ENCODE measurements at places on chromosomes 1 and 21.
A peak's percentile ranks its signal among the peaks of the same experiment; 100 is the strongest.

DNA sequence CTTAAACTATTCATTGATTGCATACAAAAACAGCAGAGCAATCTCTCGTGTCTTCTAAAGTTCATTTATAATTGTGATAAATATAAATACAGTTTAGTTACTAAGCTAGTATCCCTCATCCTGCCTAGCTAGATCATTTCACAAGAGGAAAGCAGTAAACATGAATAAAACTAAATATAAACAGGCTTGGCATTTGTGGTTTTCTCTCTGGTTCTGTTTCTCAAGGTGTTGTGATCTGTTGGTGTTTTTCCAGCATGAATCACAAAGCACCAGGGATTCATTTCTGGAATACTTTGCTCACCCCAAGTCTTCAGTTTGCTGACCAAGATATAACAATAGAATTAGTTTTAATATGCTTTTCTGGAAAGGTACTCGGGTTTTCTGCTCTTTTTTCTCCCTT lies 32.7 kb upstream of the GLIS1 start:
- DNase-seq = no peak

- DNase-seq = no peak
These were observed 71.5 kb upstream of the RGS4 start for GRCh38 chr1:162997499-162998285.

GRCh38 chr1:180101411-180101810 lies 53.3 kb upstream of the QSOX1 start:
- DNase-seq = no peak

DNA sequence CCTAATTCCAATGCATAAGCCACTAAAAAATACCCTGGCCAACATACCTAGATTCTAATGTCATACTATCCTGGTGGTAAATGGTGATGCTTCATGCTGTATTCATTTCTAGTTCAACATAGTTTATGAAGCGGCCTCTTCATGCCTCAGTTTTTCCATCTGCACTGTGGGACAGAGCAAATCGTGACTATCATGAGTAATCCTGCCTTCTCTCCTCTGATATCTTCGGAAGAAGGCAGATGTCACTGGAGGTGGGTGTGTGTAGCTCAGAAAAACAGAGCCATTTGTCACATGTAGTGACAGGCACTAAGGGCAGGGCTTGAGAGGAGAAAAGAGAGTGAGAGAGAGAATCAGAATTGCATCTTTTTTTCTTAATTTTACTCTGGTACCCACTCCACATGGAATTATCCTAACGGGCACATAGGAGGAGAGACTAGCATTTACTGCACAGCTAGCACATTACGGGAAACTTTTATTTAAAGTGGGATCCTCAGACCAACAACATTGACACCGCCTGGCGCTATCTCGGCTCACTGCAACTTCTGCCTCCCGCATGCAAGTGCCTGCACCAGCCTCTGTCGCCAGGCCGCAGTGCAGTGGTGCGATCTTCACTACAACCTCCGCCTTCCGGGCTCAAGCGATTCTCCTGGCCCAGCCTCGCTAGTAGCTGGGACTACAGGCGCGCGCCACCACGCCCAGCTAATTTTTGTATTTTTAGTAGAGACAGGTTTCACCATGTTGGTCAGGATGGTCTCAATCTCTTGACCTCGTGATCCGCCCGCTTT lies 78.4 kb upstream of the KCNA3 start:
- no peak for DNase-seq

GRCh38 chr1:191699343-191699742 lies 458.9 kb upstream of the RGS18 start:
- no peak for DNase-seq

GRCh38 chr1:214569357-214570004 lies 18.1 kb upstream of the PTPN14 start:
- no peak for DNase-seq

DNA sequence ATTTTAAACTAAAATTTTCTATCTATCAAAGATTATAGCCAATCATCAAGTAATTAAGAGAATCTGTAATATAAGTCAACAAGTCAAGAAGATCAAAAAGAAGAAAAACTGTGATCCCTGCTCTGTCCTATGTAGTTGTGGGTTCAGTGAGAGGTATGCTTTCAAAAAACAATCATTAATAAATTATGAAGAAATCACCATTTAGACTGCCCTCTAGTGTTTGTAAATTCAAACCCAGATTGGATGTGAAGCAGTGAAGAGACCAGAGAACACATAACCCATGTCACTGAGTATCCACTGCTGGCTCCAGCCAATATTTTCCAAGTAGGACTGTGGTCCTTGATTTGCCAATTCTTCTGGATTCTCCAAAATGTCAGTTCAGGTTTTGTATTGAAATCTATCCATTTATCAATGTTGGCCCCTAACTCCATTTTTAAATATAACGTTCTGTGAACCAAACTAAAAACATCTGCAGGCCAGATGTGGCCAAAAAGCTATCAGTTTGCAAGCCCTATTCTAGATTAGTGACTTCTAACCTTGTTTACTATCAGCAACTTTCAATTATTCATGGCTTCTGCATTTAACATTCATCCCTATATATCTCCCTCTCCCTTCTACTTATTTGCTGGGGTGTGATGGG lies 467.5 kb upstream of the CXADR start:
- no peak for DNase-seq

- no peak for DNase-seq
These were observed 4.1 kb downstream of the GRHL3 start for GRCh38 chr1:24323281-24323680.

DNA sequence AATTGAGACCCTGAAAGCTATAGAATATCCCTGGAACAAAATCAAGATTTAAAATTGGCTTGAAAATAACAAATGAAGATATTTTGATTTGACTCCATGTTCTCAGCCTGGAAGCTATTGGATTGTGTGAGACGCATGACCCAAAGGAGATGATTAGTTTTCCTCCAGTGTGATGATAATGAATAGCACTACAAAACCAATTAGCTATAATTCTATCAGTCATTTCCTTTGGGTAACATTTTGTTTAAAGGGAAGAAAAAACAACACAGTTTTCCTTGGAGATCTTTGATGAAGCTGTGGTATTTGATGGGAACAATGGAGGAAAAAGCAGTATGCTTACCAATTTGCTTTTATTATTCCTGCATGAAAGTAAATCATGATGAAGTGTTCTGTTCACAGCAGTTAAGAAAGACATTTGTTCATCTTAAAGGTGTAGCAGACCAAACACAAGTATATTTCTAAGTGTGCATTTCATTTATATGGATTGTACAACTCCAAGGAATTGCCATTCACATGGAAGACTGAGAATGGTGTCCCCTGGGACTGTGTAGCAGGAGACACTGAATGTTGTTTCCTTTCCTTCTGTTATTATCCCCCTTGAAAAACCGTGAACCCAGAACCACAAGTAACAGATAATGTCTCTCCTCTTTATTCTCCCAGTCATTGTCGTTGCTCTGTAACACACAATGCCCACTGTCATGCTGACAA lies 111.4 kb downstream of the CACHD1 start:
- DNase-seq = no peak

GRCh38 chr1:942411-942821 lies 16.6 kb downstream of the NOC2L start:
- DNase-seq = no peak

DNA sequence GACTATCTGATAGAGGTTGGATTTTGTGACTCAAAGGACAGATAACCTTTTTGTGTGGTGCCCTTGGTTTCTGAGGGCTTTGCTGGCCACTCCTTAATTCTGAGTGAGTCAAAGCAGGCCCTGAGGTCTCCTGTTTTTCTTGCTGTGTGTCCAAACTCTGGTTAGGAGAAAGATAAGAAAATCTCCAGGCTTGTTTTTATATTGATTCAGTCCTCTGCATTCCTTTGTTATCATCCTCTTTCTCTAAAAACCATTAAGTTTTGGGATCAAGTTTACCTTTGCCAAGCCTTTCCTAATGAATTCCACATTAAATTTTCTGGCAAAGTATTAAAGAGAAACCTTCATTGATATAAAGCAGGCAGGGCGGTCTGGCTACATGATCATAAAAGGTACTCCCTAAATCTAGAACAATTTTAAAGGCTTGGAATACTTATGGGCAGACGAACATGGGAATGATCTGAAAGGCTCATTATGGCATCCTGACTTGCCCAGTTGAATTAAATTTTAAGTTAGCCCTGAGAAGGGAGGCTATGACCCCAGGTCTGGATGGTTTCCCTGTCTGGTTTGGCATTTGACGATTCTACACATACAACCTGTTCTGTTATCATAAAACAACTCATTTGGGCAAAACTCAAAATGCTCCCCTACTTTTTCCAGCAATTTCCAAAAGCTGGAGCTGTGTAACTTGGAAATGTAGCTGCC lies 20.8 kb downstream of the ZBTB8B start:
- DNase-seq = no peak

DNA sequence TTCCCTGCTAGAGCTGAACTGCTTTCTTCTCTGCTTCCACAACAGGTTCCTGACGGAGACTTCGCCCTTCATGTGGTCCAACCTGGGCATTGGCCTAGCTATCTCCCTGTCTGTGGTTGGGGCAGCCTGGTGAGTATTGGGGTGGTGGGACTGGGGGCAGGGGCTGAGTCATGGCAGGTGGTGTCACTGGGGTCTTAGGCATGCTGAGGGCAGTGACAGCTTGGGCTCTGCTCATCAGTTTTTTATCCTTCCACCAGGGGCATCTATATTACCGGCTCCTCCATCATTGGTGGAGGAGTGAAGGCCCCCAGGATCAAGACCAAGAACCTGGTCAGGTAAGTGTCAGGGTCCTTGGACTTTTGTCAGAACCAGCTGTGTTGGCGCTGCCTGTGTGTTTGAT lies 1.3 kb downstream of the ATP6V0B start:
- no peak for DNase-seq

DNA sequence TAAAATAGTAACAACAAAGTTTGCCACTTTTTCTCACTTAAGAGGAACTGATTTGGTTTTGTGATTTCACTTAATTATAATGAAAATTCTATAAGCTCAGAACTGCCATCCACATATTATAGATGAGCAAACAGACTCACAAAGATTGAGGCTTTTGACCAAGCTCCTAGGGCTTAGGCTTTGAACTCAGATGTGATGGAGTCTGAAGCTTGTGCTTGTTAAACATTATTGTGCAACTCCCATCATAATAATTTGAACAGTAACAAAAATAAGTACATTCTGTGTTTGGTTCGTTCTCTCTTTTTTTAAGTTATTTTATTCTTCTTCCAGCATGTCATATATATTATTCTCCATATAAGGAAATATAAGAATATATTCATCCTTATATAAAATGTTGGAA lies 403.4 kb downstream of the PTPRC start:
- DNase-seq = no peak

GRCh38 chr1:40709100-40709801 lies 17.7 kb downstream of the NFYC start:
- peak; percentile 73 for DNase-seq

GRCh38 chr1:113808450-113809195 lies 3.7 kb downstream of the RSBN1 start:
- DNase-seq = no peak

DNA sequence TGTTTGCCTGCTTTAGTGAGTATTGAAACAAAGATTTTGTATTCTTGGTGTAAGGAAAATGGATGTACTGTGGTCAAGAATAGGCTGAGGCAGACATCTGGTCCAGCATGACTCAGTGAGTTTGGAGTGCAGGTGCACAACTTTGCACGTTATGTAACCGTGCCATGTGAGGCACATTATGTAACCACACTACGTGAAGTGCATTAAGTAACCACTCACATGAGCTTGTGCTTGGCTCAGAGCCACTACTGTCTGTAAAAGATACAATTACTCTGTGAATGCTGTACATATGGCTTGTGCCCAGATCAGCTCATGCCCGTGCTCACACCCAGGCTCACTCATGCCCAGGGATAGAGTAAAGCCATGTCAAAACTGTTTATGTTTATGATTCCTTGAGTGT lies 216.8 kb downstream of the CTH start:
- no peak for DNase-seq

- peak; percentile 65 for DNase-seq
These were observed 102.0 kb upstream of the RUNX3 start for GRCh38 chr1:25031966-25032667.

- DNase-seq = no peak
These were observed 2.3 kb downstream of the KCNC4 start for GRCh38 chr1:110212169-110213142.

GRCh38 chr1:229430761-229431283 lies 3.1 kb downstream of the ACTA1 start:
- DNase-seq = no peak

DNA sequence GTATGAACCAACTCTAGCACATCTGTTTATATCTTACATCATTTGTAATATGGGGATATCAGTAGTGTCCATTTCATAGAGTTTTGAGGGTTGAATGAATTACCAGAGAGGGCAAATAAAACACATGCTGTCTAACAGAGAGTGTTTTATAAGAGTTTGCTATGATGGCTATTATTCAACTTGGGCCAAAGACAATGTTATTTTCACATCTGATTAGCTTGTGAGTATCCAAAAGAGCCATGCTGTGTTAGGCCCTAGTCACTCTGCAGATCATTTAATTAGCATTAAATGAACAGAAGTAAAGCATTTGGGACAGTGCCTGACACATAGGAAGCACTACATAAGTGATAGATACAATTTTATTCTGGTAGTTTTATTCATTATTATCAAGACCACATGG lies 4.2 kb upstream of the RNF11 start:
- no peak for DNase-seq

DNA sequence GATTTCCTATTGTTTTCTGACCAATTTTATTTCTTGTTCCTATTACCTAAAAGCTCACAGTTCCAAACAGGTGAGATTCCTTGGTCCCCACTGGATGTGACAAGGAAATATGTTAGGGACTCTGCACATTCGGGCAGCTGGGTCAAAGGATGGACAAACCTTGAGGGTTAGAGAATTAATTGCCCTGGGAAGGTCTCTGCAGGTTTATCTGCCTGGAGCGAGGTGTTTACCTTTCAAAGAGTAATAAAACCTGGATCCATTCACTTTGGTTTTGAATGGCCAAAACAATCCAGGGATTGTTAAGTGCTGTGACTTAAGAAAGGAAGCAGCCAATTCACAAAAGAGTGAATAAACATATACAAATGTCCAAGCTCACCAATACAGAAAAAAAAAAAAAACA lies 33.6 kb upstream of the RAB4A start:
- DNase-seq = no peak

- no peak for DNase-seq
These were observed 15.7 kb upstream of the HAX1 start for GRCh38 chr1:154256686-154257085.

- DNase-seq = no peak
These were observed 26.4 kb downstream of the COL16A1 start for GRCh38 chr1:31677401-31677800.

GRCh38 chr1:32055416-32055815 lies 17.3 kb upstream of the TMEM39B start:
- no peak for DNase-seq

DNA sequence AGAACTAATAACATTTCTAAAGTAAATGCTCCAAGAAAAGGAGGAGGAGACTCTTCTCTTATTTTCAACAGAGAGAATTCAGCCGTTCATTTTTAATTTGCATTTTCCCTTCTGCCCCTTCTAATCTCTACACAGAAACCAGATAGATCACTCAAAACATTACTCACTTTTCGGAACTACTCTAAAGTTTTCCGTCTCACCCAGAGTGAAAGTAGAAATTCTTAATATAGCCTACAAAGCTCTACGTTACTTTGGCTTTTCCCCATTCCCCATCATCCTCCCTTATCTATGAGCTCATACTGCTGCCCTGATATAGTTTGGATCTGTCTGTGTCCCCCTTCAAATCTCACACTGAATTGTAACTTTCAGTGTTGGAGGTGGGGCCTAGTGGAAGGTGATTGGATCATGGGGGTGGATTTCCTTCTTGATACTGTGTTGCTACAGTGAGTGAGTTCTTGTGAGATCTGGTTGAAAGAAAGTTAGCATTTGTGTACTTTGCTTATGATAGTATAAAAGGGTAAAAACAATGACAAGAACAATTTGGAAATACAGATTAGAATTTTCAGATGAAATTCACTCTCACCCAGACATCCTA lies 188.2 kb downstream of the AMY1C start:
- DNase-seq = peak; percentile 20

- DNase-seq = no peak
These were observed 63.9 kb downstream of the OBSCN start for GRCh38 chr1:228271701-228272251.
